Daoy (cell line): ENCODE measurements at places on chromosomes 5 and 9. TPM values are rescaled to one million over a fixed set of nuclear protein-coding genes. Genes with fewer than 3 reads are reported as not detected.
A peak's percentile ranks its signal among the peaks of the same experiment; 100 is the strongest.

GRCh38 chr5:178569485-178569884, 20.7 kb downstream of the COL23A1 start:
- DNase-seq: peak; percentile 71

DNA sequence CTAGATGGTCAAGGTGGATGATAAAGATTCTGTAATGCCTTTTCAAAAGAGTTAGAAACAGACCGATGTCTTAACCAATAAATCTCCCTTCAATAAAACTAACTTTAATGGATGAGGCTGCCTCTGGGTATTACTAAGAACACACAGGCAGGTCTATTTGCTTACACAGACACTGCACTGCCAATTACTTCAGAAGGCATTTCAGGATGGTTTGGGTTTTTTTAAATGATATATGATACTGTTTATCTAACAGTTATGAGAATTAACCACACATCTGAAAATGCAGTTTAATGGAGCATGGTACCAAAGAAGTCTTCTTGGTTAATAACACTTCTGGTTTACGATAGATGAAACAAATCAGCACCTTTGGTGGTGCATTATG, 367.9 kb upstream of the GRAMD2B start:
- no peak for DNase-seq

Gene ZNF169
- 1.1 and 1.9 TPM in 2 replicates for total RNA-seq

Gene GCNT4
- 1.7 and 1.9 TPM in 2 replicates for total RNA-seq

Gene ELAVL2
- total RNA-seq: not detected in 2 replicates

DNA sequence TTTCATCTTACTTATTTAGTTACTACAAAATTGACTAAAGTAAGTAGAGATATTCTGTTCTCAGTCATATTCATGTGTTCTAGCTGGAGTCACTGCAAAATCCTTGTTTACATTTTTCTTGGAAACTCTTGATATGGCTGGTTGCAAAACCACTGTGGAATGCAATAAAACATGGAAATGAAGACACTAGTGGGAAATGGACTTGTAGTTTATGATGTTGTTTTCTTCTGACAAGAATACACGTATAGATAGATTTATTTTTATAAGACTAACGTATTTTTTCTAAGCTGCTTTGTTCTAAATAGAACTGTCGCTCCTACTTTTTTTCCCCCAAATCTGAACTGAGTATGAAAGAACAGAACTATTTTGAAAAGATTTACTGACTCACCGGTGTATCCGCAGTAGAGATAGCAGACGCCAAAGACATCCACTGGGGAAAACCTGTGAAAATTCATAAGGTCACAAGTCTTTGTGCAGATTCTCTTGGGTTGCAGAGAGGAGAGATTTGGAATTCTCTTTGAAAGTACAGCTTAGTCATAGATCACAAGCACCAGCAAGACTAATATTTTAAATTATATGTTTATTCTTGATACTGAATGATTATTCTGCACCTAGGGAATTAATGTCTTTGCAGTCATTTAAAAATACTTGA, 119.6 kb upstream of the TAF11L2 start:
- DNase-seq: peak; percentile 43

Gene ERAP2
- total RNA-seq: 72.8 and 82.6 TPM in 2 replicates

DNA sequence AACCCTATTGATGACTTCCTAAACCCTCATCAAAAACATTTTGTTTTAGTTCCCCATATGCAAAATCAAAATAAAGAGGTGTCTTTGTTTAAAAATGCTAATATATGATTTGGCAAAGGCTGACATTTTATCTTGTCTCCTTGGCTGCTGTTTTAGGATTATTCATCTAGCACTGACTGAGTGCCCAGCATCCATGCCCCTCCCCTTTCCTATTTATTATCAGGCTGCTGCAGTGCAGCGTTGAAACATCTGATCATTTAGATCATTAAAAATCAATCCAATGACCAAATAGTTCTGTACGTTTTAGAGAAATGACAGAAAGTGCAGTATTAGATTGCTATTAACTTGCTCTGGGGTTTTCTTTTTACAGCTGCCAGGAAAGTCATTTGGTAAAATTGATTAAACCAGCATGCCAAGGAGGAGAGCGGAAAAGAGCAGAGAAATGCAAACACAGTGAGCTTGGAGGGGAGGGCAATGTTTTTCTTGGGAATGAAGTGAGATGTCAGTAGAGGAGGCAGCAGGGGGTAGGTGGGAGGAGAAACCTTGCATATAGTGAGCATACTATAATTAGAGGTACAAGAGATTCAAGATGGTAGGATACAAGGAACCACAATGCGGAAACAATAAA, 286.3 kb downstream of the PDE4D start:
- DNase-seq: no peak

Gene SPARC
- total RNA-seq: 364 and 386 TPM in 2 replicates

DNA sequence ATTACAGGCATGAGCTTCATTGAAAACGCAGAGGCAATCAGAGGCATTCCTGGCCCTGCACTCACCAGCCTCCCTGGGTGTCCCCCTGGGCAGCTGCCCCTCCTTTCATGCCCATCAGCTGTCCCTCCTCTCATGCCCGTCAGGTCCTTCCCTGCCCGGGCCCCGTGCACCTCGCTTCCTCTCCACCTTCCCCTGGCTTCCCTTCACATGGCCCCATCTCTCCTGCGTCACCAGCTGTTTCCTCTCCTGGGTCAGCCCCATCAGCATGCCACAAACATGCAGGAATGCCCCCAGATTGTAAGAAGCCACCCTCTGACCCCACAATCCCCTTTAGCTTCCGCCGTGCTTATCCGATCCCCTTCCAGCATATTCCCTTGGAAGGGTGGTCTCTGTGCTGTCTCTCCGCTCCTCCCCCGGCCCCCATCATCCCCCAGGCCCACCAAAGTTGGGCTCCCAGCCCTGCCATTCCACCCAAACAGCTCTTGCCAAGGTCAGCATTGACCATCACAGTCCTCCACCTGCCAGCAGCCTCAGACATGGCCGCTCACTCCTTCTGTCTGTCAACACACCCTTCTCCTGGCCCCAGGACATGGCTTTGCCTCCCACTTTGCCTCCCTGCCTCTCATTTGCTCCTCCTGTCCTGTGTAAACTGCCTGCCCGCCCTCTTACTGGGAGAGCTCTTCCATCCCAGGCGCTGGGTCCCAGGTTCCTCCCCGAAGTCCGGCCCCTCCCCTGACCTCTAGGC, 98.6 kb upstream of the IER5L start:
- DNase-seq: no peak

Gene MCCC2
- total RNA-seq: 41.6 and 44.6 TPM in 2 replicates

- DNase-seq: no peak
Observed at GRCh38 chr5:105977163-105977562, 1693.6 kb downstream of the EFNA5 start.

Gene HARS1
- 114 and 126 TPM in 2 replicates for total RNA-seq

DNA sequence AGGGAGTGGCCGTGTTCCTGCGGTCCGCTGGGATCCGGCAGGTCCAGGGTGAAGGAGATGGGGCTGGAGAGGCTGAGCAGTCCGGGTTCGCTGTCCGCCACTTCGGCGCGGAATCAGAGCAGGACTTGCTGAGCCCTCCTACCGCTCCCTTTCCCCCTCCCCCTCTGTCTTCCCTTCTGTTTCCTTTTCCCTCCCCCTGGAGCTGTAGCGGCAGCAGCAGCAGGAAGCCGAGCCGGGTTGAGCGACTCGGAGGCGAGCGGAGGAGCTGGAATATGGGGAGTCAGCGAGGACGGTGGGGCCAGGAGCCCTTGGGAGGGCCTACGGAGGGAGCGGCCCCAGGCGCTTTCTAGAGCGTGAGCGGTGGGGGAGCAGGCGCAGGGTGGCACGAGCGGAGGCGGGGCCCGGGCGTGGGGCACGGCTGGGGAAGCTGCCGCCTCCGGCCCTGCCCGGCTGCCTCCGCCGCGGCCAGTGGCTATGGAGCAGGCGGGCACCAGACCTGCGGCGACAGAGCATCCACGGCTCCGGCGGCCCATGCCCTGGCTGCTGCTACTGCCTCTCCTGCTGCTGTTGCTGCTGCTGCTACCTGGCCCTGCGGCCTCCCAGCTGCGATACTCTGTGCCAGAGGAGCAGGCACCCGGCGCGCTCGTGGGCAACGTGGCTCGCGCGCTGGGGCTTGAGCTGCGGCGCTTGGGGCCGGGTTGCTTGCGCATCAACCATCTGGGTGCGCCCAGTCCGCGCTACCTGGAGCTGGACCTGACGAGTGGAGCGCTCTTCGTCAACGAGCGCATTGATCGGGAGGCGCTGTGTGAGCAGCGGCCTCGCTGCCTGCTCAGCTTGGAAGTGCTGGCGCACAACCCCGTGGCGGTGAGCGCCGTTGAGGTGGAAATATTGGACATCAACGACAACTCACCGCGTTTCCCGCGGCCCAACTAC, at the start of gene PCDHAC2:
Gene PCDHAC2 (plus strand): TSS at position 184 of the 933 bp plus-strand sequence. CDS start 291 bp downstream, at position 475.
- peak; percentile 85 for DNase-seq

Gene PCDHA9
- 0.11 and 0.51 TPM in 2 replicates for total RNA-seq
